ENCODE measurements at places on chromosomes 4 and X.

- DNase-seq: no peak
Observed at GRCh38 chrX:3425031-3425430, 78.6 kb upstream of the MXRA5 start.

- no peak for DNase-seq
Observed at GRCh38 chrX:110966839-110967238, 129.2 kb upstream of the PAK3 start.

DNA sequence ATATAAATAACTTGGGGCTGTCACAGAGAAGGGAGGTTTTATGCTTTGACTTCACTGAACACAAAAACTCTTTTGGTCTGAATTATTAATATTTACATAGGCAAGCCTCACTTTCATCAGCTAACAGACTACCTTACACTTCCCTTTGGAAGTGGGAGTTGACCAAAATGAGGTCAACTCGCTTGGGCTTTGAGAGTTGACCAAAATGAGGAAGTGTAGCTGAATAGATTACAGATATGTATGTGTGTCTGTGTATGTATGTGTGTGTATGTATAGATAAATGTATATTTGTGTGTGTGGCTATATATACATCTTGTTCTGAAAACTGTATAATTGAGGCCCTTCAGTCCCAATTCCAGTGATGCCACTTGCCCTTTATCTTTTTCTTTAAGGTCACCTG lies 113.3 kb upstream of the IL13RA1 start:
- no peak for DNase-seq

GRCh38 chr4:112370466-112370865 lies 73.3 kb downstream of the ALPK1 start:
- no peak for DNase-seq

GRCh38 chr4:53626491-53626890 lies 35.2 kb upstream of the LNX1 start:
- no peak for DNase-seq

DNA sequence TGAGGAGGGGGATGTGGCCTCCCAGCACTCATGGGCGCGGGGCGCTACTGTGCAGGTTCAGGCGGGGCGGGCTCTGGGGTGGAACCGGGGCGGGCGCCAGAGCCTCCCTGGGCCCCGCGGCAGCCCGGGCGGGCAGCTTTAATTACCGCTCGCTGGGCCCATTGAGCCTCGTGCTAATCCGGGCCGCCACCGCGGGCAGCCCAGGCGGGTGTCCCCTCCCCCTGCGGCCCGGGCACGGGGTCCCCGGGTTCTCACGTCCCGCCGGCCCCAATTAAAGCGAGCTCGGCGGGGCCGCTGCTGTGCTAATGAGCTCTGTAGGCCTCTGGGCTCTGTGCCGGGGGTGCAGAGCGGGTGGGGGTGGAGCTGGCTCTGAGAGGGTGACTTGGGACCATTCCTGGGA lies 22.8 kb upstream of the FGFR3 start:
- no peak for DNase-seq

GRCh38 chr4:172786039-172786792 lies 382.4 kb upstream of the GALNT7 start:
- no peak for DNase-seq

DNA sequence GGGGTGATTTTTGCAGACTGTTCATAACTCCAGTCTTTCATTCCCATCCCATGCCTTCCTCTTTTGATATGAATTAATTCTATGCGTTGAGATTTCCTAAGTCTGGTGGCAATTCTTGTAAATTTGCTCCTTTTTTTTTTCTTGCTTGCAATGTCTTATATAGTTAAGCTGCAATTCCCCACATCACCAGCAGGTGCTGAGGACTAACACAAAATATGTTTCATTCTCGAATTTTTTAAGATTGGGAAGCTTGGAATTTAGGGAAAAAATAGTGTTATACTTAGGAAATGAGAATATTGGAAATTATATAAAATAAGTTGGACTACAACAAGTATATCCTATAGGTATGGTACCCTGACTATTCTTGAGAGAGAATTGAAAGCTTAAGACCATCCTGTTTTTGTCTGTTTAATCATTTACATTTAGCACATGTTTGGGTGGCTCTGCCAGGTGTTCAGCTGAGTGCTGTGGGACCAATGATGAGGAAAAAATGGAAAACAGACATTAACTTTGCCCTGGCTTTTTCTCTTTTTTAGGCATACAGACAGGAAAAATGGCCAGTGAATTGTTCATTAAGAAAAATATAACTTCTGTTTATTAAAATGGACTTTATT lies 30.2 kb downstream of the AFF2 start:
- no peak for DNase-seq
